ENCODE measurements at places on chromosomes 13 and 19. TPM values are rescaled to one million over a fixed set of nuclear protein-coding genes. Genes with fewer than 3 reads are reported as not detected.
A peak's percentile ranks its signal among the peaks of the same experiment; 100 is the strongest.

DNA sequence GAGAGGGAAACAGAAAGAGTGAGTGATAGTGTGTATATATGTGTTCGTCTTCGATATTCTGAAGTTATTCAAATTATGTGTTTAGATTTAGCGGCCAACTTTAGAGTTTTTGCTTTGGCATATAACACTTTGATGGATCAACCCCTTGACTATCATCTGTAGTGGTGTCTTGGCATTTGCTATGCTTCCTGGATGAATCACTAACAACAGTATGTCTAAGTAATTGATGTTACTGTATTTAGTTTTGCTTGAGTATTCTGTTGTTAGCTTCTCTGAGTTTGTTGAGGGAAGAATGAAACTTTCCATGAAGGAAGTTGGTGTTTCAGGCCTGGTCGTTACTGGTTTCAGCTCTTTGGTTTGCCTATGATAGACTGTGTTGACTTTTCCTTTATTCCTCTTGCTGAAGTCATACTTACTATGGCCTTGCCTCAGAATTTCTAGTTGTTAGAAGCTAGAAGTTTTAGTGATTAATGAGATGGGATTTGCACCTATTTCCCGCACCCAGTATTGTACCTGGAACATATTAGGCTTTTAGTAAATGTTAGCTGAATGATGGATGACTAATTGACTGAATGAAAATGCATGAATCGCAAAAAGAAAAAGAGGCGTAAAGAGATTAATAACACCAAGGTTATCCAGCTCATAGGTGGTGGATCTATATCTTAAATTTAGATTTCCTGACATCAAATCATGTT lies 20.7 kb downstream of the NDFIP2 start:
- DNase-seq, result no peak

DNA sequence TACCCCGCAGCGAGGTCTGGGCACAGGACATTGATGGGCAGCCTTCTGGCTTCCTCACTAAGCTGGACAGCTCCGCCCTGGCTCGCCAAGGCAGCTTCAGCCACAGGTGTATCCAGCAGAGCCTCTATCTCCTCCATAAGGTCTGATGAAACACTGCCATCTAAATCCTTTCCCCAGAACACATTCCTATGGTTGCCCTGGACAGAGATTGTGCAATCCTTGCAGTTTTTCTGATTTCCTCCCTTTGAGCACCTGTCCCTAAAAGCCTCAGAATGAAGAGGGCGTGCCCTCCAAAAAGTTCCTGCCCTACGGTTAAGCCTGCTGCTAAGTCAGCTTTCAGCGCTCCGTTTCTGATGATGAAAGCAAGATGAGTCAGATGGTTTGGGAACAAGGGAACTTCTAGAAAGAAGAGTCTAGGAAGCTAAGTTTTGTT lies 21.0 kb downstream of the CLEC4M start:
- peak; percentile 42 for DNase-seq

GRCh38 chr13:66461021-66461420 lies 769.1 kb downstream of the PCDH9 start:
- DNase-seq, result no peak

The SERTM1 gene
- not detected for total RNA-seq

- no peak for DNase-seq
Observed at GRCh38 chr19:10670182-10670581, 16.0 kb downstream of the ILF3 start.

The C3 gene
- total RNA-seq, result 10.2 TPM

The LILRA5 gene
- total RNA-seq, result not detected

The PSPN gene
- total RNA-seq, result 1.6 TPM

The CD70 gene
- 62.8 TPM for total RNA-seq

DNA sequence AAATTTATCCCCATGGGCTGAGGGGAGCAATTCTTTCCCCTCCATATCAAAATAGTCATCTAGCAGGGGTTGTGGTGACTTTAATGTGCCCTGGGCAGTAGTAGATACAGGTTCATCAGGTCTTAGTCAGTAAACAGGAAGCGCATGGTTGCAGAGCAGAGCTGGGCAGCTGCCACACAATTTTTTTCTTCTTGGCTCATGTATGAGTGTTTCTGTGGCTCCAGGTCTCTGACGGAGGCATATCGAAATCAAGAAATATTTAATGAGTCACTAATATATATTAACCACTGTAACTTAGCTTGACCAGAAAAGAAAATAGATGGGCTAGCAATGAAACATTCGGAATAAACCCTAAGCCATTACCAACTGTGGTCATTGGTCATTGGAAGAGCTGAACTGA lies 68.4 kb upstream of the UBL3 start:
- no peak for DNase-seq

GRCh38 chr19:58228585-58229254 lies at the start of gene ZNF544:
ZNF544 (plus strand) TSS chr19:58228914; CDS start chr19:58244024, 15,110 bp downstream.
- DNase-seq, result peak; percentile 88

DNA sequence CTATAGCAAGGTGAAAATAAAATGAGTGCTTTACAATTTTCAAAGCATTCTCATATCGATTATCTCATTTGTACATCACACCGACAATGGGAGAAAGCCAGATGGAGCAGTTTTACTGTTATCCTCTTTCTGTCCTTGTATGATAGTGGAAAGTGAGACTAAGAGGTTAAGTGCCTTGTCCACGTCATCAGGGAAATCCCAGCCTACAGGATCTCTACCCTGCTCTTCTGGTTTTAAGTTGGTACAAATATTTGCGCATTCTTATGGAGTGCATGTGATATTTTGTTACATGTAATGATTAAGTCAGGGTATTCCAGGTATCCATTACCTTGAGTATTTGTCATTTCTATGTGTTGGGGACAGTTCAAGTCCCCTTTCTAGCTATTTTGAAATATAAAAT lies 12.4 kb upstream of the ENOX1 start:
- peak; percentile 3 for DNase-seq

The PRKACA gene
- 36.0 TPM for total RNA-seq

GRCh38 chr13:67130444-67130843 lies 99.7 kb downstream of the PCDH9 start:
- no peak for DNase-seq

The LRG1 gene
- 0.69 TPM for total RNA-seq

The ITM2B gene
- 58.0 TPM for total RNA-seq

The ZNF66 gene
- total RNA-seq, result 3.6 TPM

DNA sequence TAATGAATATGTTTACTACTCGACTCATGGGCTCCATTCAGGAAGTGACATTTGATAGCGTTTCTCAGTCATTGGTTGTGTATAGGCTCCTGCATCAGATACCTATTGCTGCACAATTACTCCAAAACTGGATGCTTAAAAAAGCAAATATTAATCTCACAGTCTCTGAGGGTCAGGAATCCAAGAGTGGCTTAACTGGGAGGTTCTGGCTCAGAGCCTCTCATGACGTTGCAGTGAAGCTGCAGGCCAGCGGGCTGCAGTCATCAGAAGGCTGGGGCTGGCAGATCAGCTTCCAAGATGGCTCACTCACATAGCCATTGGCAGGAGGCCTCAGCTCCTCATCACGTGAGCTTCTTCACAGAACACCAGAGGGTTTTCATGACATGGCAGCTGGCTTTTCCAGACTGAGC lies 525.1 kb upstream of the NBEA start:
- peak; percentile 13 for DNase-seq

DNA sequence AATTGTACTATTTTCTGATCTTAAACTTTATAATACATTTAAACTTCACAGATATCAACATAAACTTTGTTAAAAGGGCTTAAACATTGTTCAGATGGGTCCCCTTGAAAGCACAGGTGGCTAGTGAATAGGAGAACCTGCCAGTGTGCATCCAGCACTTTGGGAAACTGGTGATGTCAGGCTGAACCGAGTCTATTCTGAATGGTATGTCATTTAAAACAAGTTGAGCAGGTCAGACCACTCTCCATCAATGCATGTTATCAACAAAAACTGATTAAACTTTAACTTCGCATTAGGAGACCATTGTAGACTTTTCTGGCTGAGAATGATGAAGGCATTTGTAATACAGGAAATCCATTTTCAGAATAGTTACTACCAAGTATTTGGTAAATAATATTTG lies 50.1 kb upstream of the FREM2 start:
- DNase-seq, result no peak

The OR7A5 gene
- not detected for total RNA-seq

DNA sequence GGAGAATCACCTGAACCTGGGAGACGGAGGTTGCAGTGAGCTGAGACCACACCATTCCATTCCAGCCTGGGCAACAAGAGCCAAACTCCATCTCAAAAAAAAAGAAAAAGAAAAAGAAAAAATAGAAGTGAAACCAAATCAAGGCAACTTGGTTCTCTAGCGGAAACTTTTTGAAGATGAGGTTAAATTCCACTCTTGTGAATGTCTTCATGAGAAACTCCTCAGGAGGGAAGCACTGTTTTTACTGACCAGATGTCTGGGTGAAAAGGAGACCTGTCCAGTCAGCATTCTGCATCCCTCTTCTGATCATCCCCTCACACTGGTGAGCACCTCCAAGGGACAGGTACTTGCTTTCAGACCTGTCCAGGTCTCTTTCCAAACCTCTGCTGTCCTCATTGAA lies 15.8 kb downstream of the BRD4 start:
- no peak for DNase-seq

The TMEM238 gene
- 3.3 TPM for total RNA-seq

The CYP2B6 gene
- total RNA-seq, result not detected

- DNase-seq, result no peak
Observed at GRCh38 chr13:74305876-74306275, 171.7 kb upstream of the KLF12 start.

The MBD3L3 gene
- total RNA-seq, result not detected

GRCh38 chr19:3895788-3896187 lies 15.3 kb downstream of the ATCAY start:
- DNase-seq, result no peak

DNA sequence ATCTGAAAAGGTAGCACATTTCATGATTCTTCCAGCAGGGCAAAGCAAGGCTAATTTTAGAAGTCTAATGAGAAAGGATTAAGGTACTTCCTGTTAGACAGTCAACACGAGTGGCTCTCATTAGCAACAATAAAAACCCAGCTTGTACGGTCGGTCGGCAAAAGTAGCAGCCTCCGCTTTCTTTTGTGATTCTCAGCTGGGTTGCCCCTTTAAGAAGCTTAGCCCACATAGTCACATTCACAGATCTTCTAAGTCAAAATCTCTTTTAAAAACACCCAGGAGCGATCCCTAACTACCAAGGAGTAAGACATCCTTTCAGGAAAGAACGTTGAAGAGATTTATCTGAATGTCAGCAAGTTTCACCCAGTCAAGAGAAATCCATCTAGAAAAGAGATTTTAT lies 684.8 kb downstream of the DIAPH3 start:
- no peak for DNase-seq

The HNRNPM gene
- total RNA-seq, result 140 TPM

GRCh38 chr19:3585301-3586126 lies at the start of gene GIPC3:
GIPC3 (plus strand) TSS chr19:3585478; CDS start chr19:3585598, 120 bp downstream.
- DNase-seq, result no peak

DNA sequence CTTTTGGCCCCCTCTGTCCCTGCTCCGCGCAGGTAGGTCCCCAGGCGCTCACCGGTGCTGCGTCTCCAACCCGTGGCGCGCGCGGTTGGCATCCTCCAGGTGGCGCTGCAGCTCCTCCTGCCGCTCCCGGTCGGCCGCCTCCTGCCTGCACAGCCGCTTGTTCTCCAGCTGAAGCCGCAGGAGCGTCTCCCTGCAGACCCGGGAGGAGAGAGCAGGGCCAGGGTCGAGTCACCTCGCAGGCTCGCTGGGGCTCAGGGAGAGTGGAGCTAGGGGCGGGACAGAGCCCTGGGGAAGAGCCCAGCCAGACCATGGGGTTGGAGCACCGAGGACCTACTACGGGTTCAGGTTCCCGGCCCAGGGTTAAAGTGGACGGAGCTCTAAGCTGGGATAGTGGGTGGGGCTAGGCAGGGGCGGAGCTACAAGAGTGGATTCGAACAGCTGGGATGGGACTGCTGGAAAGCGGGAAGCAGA lies 9.3 kb downstream of the HOOK2 start:
- DNase-seq, result peak; percentile 92

DNA sequence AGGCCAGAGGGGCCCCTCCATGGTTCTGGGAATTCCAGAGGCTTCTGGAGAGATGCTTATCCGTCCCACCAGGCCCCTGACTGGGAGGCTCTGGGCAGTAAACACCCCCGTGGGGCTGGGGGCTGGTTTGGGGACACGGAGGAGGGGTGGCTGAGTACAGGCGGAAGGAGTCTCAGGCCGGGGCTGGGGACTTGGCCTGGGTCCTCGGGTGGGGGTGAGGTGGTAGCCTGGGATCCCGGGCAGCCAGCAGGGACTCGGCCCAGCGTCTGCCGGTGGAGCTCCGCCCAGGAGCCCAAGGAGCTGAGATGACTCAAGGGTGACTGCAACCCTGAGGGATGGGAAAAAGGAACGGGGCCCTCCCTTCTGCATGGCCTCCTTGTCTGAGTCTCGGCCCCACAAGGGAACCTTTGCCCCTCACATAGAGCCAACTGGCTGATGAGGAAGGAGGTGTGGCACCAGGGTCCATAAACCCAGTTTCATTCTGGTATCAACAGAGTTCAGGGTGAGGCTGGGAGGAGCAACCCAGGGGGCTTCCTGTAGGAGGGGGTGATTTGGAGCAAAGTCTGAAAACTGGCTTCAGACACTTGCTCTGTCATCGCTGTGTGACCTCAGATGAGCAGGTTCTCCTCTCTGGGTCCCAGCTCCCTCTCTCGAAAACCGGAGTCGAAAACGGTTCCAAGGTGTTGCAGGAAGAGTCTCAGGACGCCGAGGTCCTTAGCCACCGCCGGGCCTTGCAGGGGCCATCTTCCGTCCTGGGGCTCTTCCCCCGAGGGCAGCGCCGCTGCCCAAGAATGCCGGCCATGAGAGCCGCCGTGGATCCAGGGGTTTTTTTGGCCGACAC lies 809 bp downstream of the MISP start:
- peak; percentile 91 for DNase-seq

- DNase-seq, result no peak
Observed at GRCh38 chr13:44380404-44381165, 7.0 kb downstream of the SERP2 start.

GRCh38 chr13:75359266-75359665 lies 122.7 kb downstream of the TBC1D4 start:
- peak; percentile 79 for DNase-seq

GRCh38 chr19:35309481-35310279 lies 17.7 kb downstream of the MAG start:
- peak; percentile 51 for DNase-seq

DNA sequence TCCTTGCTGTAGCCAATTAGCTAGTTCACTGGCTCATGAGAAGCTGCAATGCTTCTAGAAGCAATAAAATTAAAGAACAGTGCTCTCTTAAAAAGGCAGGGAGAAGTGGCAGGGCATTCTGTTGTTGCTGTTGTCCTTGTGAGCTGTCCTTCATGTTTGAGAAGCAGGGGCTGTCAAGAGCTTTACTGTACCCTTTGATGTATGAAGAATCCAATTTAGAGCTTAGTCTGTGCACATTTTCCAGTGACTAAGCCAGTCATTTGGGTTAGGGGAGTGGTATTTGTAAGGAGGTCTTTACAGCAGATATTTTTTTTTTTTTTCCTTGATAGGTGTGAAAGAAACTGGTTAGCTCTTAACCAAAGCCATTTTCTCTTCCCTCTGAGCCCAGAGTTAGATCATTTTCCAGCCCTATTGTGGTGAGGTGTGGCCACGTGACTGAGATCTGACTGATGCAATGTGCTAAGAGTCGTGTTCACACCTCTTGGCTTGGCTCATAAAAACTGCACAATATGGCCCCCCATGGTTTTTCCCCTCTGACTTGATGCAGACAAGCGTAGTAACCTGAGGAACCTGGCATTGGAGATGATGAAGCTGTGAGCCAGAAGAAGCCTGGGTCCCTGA lies 309.6 kb upstream of the TMTC4 start:
- DNase-seq, result no peak

- no peak for DNase-seq
Observed at GRCh38 chr13:108263621-108264355, 5.7 kb upstream of the TNFSF13B start.

- peak; percentile 70 for DNase-seq
Observed at GRCh38 chr19:41321600-41322270, 11.8 kb downstream of the CCDC97 start.

GRCh38 chr19:8366121-8366581 lies 2.2 kb downstream of the ANGPTL4 start:
- DNase-seq, result no peak

- DNase-seq, result no peak
Observed at GRCh38 chr13:63693696-63694095, 2278.0 kb upstream of the PCDH20 start.
